ENCODE measurements at places on chromosomes 4 and X.

DNA sequence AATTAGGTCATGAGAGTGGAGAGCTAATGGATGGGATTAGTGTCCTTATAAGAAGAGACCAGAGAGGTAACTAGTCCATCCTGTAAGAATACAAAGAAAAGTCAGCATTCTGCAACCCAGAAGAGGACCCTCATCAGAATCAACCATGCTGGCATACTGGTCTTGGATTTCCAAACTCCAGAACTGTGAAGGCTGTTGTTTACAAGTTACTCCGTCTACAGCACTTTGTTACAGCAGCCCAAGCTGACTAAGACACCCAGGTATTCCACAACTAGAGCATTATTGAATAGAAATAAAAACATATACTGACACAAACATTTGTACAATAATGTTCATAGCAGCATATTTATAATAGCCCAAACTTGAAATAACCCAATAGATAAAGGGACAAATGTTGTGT, 9.2 kb downstream of the TMEM156 start:
- DNase-seq = no peak

DNA sequence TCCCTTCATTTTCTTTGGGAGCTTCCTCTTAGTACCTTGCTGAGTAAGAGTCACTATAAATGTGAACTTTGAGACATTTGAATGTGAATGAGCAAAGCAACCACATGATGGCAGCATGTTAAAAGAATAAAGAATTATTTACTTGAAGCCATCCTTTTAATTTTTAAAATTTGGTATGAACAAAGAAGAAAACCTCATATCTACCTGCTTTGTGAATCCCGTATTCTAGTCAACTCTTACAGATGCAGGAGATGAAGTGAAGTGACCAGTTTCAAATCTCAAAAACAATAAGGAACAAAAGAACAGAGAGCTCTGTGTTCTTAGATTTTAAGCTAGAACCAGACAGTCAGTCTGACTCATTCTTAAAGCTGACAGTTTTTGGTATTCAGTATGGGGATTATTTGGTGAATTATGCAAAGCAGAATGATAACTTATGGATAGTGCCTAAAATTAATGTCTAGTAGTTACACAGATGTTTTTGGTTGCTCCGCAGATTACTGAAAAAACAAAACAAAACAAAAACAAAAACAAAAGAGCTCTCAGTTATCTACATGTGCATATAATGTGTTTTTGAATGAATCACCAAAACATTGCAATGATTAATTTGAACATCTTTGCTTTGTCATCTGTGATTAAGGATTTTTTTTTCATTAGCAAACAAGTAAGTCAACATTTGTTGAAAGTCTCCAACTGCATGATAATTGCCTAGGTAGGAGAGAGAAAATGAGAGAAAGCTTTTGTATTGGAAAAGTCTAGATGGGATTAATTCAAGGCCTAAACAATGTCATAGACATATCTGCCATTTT, 48.2 kb upstream of the H2AZ1 start:
- no peak for DNase-seq

- peak; percentile 16 for DNase-seq
Observed at GRCh38 chr4:2961811-2962441, 1.3 kb downstream of the NOP14 start.

DNA sequence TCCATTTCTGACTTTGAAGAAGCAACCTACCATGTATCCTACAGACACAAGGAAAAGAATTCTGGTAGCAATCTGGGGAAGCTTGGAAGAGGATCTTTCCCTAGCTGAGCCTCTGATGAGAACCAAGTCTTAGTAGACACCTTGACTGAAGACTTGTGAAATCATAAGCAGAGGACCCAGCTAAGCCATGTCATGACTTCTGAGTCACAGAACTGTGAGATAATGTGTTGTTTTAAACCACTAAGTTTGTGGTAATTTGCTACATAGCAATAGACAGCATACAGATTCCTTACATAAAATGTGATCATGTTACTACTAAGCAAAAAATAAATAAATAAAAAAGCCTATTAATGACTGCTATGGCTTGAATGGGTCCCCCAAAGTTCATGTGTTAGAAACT, 71.3 kb upstream of the ANKRD50 start:
- no peak for DNase-seq

GRCh38 chr4:128715616-128716015, 93.9 kb upstream of the JADE1 start:
- DNase-seq = no peak

GRCh38 chr4:11183356-11183740, 245.3 kb downstream of the HS3ST1 start:
- no peak for DNase-seq

GRCh38 chr4:725391-726234, 20.0 kb downstream of the PCGF3 start:
- DNase-seq = no peak

- no peak for DNase-seq
Observed at GRCh38 chr4:54542540-54543041, 115.2 kb upstream of the KIT start.

DNA sequence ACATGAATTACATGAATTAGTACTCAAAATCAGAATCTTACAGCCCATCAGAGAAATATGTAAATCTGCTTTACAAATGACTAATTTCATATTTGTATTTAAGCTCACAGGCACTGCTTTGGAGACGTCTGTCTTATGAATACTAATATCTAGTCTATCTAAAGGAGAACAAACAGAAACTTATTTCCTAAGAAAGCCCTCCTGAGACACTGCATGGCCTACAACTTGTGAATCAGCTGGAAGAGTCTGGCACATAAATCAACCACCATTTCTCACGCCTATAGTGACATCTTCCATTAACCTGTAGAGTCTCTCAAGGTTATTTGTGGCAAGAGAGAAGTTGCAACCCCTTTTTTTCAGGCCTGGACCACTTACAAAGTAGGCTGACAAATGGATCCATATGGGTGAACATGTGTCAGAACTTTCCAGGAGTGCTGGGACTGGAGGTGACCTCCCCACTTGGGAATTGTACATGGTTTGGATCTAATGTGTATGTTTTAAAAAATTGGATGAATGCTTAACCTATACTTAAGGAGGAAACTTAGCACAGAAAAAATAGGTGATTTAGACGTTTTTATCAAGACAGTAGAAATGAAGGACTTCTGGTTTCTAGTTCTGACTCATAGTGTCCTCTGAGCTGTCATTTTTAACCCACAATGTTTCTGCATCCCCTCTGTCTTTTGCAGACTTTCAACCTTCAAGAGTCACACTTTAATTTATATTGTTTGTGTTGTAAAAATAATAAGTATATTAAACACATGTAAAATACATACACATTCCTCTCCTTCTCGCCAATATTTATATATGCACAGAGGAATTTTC, 83.2 kb upstream of the ARHGAP24 start:
- no peak for DNase-seq

DNA sequence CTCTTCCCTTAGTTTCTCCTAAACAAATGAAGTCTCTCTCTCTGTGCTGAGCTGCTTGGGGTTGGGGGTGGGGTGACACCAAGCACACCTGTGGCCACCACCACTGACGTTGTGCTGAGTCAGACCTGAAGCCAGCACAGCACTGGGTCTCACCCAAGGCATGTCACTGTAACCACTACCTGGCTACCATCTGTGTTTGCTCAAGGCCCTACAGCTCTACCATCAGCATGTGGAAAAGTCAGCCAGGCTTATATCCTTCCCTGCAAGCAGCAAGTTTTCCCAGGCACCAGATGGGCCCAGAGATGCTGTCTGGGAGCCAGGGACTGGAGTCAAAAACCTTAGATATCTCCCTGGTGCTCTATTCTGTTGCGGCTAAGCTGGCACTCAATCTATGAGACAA, 6.9 kb downstream of the CXCL10 start:
- no peak for DNase-seq

DNA sequence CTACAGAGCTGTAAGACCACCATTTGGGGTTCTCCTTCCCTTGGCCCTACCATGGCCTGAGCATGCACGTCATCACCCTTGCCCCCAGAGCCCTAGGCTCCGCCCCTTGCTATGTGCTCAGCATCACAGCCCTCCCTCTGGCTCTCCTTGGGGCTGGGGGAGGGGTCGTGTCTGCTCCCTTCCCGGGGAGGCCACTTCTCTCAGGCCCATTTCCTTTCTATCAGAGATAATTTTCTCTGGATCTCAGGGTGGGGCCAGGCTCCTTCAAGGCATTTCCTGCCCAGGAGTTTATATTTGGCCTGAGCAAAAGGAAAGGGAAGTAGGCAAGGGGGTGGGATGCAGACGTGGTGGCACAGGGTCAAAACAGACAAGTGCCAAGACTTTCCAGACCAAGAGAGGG, 55.9 kb downstream of the STARD8 start:
- no peak for DNase-seq

GRCh38 chr4:176791591-176792325, 964 bp downstream of the VEGFC start:
- DNase-seq = no peak

DNA sequence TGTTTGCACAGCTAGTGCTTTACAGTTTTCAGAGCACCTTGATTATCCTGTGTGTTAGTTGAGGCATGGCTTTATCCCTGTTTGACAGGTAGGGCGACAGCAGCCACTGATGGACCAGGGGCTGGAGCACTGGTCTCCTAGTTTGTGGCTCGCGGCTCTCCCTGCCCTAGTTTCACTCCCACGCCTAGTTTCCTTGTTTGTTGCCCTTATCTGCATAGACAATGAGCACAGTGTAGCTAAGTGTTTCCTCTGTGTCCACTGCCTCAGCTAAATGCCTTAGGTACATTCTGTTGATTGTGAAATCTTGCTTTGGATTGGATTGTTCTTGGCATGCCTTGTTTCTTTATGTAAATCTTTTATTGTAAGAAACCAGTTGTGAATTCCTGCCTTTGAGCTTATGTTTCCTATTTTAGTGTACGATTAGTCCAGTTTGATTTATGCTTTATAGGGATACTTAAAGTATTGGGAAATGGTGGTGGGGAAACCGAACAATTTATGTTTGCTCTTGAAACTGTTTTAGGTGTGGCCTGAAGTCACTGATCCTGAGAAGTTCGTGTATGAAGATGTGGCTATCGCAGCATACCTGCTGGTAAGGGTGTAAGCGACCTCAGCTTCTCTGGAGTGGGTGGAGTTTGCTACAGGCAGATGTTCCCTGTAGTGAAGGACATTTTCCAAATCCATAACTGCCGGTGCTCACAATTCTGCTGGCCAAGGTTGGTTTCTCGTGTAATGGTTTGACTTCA, 11.0 kb downstream of the TRMT44 start:
- DNase-seq = no peak

DNA sequence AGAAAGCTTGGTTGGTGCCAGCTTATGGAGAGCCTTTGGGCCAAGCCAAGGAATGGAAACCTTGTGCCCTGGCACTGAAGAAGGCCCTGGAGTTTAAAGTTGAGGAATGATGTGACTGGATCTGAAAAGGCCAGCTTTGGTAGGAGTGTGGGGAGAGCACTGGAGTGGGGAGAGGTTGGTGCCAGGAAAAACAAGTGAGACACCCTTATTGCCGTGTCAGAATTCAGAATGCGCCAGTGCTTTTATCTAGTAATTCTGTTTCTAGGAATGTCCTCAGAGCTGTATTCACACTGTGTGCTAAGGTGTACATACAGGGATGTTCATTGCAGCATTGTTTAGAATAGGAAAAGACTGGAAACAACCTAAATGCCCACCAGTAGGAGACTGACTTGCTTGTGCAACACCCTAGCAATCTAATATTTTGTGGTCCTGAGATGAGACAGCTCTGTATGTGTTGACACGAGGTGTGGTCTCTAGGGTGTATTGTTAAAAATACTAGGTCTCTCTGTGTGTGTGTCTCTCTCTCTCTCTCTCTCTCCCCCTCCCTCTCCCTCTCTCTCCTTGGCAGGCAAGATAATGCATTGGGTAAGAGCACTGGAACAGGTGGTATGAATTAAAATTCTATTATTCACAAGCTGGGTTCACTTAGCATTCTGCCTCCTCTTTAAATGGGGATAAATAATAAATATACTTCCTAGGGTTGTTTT, 107.8 kb downstream of the GATB start:
- no peak for DNase-seq

DNA sequence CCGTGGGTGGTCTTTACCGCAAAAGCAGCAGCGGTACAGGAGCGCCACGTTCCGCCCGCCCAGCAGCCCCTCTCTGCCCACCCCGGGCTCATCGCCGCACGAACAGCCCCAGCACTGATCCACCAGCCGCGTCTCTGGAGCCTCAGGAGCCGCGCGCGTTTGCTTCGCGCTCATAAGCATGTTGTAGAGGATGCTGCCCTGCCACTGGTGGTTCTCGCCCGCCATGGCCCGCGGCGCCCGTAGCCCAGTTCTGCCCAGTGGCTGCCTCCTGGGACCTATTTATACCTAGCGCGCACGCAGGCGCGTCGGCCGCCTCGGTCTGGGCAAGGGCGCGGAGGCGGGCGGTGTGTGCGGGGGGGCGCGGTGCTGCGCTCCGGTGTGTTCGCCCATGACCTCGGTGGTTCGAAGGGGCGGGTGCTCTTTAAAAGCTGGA, at the start of gene NR0B1:
NR0B1 (minus strand) TSS at position 252 of the 433 bp plus-strand sequence; CDS start at position 225, 27 bp downstream.
- no peak for DNase-seq

- no peak for DNase-seq
Observed at GRCh38 chr4:107050525-107051135, 14.5 kb upstream of the DKK2 start.

DNA sequence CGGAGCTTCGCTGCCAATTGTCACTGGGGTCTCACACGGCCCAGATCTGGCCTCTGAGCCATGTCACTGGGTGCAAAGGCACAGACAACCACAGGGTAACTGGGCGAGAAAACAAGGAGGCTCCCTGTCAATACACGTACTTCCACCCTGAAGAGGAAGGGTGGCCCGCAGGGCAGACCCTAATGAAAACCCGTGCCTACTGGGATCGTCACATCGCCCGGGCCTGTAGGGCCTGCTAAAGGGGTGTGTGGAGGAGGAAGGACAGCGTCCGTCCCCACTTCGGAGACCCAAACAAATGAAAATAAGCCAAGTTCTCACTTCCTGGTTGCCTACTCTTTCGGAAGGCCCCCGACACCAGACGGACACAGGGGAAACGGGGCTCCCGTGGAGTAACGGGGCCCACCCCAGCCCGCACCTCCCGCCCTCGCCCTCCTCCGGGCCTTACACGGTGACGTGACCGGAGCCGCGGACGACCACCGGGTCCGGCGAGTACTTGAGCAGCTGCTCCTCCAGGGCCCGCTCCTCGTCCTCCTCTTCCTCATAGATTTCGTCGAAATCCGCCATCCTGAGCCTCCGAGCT, 578 bp downstream of the CHIC2 start:
- peak; percentile 25 for DNase-seq

DNA sequence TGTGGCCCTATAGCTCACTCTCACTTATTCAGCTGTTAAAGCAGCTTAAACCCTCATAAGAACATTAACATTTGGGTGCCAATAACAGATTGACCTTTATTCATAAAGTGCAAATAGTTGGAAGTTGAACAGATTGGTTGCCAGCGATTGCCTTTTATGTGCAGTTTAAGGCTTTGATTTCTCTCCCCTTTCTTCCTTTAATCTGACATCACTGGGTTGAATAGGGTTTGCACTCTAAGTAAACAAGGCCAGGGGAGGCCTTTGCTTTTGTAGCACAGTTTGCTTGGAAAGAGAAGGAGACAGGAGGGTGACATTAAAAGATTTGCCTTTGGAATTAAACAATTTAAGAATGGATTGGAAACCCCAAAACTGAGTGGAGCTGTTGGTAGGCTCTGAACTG, 114.3 kb downstream of the NKX6-1 start:
- no peak for DNase-seq
